CD4-positive, alpha-beta T cell treated with Interleukin-12 subunit alpha and Interleukin-12 subunit beta, for 1 hour (primary cell): ENCODE measurements at places on chromosomes 2 and 18.

DNA sequence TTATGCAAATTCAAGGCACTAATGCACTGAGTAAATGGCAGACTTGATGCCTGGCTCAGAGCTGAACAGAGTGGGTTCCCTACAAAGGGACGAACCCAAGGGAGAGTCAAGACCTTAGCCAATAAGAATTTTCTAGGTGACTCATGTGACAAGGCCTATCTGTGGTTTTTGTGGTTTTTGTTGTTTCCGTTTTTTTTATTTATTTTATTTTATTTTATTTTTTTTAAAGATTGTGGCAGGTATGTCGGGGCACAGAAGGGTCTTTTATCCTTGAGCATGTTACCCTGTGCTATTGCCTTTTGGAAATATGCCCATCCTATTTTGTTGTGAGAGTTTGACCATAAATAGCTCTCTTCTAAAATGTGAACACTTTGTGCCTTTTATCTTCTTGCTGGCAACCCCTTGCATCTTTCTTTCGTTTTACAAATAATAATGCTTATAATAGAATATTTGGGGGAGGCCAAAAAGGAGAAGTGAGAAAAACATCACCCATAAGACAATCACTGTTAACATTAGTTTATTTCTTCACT, 113.4 kb upstream of the AQP4 start:
- DNase-seq, result no peak

- no peak for DNase-seq
These were observed 31.0 kb downstream of the GKN2 start for GRCh38 chr2:68921646-68922045.

DNA sequence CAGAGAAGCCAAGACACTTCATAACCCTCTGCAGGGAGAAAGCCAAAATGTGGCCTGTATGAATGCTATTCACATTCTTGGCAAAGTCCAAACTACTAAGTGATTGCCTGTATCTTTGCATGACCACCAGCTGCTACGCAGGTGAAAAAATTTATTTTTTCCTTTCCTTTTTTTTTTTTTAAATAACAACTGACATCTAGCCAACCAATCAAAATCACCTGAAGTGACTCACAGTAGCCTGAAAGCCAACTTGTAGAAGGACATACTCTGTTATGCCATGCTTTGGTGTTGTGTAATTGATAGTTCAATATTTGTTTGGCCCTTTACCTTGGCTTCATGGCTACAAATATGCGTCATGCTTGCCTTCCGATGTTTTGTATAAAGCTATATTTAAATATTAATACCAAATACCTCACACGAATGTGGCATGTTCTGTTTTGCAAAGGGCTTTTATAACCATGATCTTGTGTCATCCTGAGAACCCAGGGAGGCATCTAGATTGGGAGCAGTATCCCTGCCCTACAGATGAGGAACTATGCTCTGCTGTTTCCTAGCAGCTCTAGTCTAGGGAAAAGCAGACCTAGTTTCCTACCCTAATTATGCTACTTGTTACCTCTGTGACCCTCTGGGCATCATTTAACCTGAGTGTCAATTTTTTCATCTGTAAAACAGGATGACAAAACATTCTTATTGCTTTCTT, 102.1 kb downstream of the MYOM1 start:
- DNase-seq, result no peak

DNA sequence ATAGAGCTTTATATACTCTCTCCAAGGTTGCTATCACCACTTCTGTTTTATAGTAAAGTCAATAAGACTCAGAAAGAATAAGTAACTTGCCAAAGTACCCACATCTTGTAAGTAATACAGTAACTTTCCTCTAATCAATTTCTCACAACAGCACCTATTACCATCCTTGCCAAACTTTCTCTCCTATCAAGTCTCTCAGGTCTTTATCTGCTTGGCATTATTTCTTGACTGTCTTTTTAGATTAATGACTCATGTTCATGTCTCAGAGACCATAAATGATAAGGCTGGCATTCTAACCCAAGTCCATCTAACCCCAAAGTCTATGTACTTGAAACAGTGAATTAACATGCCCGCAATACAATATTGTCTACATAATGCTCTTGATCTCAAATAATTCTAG, 618.0 kb upstream of the ZEB2 start:
- no peak for DNase-seq

DNA sequence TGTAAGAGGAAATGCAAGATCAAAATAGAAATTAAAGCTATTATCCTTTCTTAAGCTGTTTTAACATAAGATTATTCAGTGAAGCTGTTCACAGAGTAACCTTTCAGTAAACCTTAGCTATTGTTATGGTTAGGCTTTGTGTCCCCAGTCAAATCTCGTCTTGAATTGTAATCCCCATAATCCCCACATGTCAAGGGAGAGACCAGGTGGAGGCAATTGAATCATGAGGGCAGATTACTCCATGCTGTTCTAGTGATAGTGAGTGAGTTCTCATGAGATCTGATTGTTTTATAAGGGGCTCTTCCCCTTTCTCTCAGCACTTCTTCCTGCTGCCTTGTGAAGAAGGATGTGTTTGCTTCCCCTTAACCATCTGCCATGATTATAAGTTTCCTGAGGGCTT, 424.4 kb downstream of the DSEL start:
- no peak for DNase-seq
